Mesothelial cell of epicardium (in vitro differentiated cells): ENCODE measurements at places on chromosomes 5 and 9. TPM values are rescaled to one million over a fixed set of nuclear protein-coding genes. Genes with fewer than 3 reads are reported as not detected.

Gene DMRT3
- total RNA-seq, result 2.1 to 3.3 TPM (median 2.5 TPM) in 3 replicates

Gene CDX1
- 0.51 to 1.1 TPM (median 0.68 TPM) in 3 replicates for total RNA-seq

Gene IFNK
- not detected in 3 replicates for total RNA-seq

DNA sequence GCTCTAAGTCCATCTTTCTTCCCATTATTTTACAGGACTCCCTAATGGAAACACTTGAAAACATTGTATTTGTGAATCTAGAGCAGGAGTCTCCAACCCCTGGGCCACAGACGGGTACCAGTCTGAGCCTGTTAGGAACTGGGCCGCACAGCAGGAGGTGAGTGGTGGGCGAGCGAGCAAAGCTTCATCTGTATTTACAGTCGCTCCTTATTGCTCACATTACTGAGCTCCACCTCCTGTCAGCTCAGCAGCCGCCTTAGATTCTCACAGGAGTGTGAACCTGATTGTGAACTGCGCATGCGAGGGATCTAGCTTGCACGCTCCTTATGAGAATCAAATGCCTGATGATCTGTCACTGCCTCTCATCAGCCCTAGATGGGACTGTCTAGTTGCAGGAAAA lies 111.0 kb downstream of the MED27 start:
- no peak for DNase-seq
- peaks cover 11% of the 10 kb centered on the region for H3K4me1 ChIP-seq
- no peak overlapping the region for H3K27ac ChIP-seq
- H3K4me3 ChIP-seq, result no peak overlapping the region

GRCh38 chr9:5557606-5558587 lies 47.6 kb downstream of the PDCD1LG2 start:
- no peaks in the 10 kb centered on the region for H3K27me3 ChIP-seq
- peaks cover under 1% of the 10 kb centered on the region for H3K4me1 ChIP-seq
- DNase-seq, result no peak
- no peaks in the 10 kb centered on the region for H3K36me3 ChIP-seq
- no peak overlapping the region for H3K27ac ChIP-seq
